Stimulated activated CD8-positive, alpha-beta memory T cell treated with anti-CD3 and anti-CD28 coated beads, Interleukin-15, amount 100 ng/mL, for 4 hours (primary cell): ENCODE measurements at places on chromosomes 1 and 21.
A peak's percentile ranks its signal among the peaks of the same experiment; 100 is the strongest.

GRCh38 chr1:9126511-9126910 lies 2.4 kb downstream of the GPR157 start:
- no peak for DNase-seq

GRCh38 chr1:42380586-42381279 lies at the start of gene RIMKLA:
Gene RIMKLA (plus strand): TSS chr1:42380792. CDS start chr1:42380935, 143 bp downstream.
- peak; percentile 23 for DNase-seq

DNA sequence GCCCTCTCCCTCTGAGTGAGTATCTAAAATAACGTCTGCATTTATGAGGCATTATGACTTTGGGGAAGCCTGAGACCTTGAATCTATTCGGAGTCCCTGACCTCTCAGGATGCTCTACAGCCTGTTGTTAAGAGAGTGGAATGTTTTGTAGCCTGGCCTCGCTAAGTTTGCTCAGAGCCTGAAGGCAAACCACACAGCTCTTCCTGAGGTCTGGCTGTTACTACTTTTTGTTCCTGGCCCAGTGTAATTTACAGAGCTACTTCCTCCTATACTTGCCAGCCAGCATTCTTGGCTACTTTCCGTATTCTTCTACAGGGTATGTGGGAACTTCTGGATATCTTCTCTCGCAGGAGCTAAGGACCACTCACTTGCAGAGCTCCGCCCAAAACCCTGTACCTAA lies 3.6 kb upstream of the ZMYM4 start:
- no peak for DNase-seq

- no peak for DNase-seq
Observed at GRCh38 chr1:47424336-47424982, 8.4 kb downstream of the FOXE3 start.

- DNase-seq, result no peak
Observed at GRCh38 chr1:45879885-45880598, 76.6 kb downstream of the MAST2 start.

- no peak for DNase-seq
Observed at GRCh38 chr21:39022466-39022862, 160.8 kb downstream of the PSMG1 start.

DNA sequence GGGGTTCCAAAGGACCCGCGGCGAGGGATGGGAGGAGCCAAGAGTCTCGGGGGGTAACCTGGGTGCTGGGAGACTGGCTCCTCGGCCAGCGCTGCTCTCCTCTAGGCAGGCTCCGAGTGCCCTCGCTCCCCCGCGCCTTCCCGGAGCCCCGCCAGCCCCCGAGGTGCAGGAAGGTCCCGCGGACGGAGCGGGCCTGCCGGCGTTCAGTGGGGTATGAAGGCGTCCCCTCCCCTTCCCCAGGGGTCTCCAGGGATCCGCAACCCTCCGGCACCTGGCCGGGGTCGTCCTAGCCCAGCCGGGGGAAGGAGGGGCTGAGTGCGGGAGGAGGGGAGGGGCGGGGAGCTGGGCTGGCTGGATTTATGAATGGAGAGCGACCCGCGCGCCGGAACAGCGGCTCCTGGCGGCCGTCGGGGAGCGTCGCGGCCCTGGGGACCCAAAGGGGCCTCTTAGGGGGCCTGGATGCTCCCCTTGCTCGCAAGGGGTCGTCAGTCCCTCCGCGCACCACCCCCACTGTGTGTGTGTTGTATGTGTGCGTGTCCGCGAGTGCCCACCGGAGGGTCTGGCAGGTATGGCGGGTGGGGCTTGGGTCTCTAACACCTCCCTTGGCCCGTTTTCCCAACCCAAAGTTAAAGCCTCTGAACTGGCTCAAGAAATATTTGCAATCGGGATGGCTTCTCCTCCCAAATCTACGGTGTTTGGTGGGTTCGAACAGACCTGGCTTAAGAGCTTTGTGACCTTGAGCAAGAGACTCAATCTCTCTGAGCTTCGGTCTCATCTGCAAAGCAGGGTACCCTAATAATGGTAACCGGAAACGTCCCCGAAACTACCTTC lies 642 bp downstream of the HCRTR1 start:
- DNase-seq, result no peak

DNA sequence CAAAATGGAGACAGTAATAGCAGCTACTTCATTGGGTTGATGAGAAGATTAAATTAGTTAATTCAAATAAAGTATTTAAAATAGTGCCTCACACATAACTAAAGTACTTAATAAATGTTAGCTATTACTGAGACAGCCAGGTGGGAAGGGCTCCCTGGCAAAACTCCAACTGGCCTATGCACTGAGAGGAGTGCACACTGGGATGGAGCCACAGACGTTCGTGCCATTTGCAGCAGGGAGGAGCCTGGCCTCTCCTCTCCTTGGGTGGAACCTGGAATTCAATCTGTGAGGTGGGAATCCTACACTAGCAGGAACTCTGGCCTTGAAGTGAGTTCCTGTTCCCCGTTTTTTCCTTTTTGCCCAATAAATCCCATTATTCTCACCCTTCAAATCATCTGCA lies 28.1 kb downstream of the SLC5A9 start:
- no peak for DNase-seq

GRCh38 chr1:210905944-210906453 lies 227.9 kb downstream of the KCNH1 start:
- DNase-seq, result no peak

DNA sequence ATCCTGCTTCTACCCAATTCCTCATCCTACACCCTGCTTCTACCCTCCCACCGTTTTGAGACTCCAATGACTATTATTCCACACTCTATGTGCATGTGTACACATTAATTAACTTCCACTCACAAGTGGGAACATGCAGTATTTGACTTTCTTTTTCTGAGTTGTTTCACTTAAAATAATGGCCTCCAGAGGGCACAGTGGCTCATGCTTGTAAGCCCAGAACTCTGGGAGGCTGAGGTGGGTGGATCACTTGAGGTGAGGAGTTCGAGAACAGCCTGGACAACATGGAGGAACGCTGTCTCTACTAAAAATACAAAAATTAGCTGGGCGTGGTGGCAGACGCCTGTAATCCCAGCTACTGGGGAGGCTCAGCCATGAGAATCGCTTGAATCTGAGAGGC lies 464.8 kb downstream of the PTBP2 start:
- no peak for DNase-seq

DNA sequence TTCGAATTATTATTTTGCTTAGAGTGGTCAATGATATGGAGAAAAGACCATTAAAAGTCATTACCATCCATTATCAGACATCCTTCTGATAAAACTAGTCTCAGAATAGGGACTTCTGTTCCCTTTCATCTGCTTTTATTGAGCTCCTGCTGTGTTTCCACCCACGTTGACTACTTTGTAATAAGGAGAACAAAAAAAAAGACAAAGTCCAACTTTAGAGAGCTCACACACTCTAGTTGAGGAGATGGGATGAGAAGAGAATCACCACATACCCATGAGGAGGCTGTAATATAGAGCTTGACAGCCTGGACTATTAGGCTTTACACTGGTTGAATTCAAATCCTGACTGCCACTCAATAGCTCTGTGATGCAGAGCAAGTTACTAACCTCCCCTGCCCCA lies 27.8 kb upstream of the ALDH9A1 start:
- DNase-seq, result no peak

- no peak for DNase-seq
Observed at GRCh38 chr1:75980972-75981897, 49.0 kb upstream of the ASB17 start.

- DNase-seq, result no peak
Observed at GRCh38 chr1:215114154-215114933, 31.8 kb downstream of the KCNK2 start.

DNA sequence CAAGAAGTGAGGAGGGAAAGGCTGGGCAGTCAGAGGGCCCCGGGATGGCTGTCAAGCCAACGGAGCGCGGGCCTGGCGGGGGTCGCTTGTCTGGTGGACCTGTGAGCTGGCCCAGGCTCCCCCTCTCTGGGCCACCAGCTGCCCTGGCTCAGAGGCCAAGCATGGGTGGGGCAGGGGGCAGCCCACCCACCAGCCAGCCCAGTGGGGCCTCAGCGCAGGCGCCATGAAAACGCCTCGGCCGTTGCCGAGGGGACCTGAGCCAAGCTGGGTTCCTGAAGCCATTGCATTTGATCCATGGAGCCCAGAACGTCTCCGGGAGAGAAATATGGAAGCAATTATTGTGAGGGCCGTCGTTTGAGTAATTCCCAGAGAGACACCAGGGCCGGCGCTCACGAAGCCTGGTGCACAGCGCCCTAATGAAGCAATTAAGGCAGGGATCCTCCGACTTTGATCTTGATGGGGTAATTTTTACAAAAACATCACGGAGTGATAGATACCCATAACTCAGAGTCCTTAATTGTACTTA lies 90.5 kb upstream of the TTC34 start:
- DNase-seq, result no peak

- no peak for DNase-seq
Observed at GRCh38 chr1:21295002-21295401, 4.7 kb upstream of the ECE1 start.

GRCh38 chr1:9542430-9542829 lies 3.2 kb downstream of the SLC25A33 start:
- no peak for DNase-seq

DNA sequence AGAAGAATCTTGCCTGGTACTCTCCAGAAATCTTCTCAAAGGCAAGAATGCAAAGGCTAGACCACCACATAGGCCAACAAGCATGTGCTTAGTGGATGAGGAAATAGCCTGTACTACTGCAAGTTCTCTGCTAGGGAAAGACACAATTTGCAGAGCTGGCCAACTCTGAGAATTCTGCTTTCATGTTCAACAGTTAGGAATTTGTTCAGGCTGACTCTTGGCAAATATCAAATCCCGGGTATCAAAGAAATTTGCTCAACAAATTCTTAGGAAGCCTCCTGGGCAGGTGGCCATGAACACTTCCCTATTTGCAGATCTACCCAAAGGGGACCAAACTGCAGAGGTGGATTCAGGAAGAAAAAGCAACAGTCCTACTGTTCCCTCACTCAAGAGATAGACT lies 15.0 kb upstream of the H3-3A start:
- DNase-seq, result no peak
